ENCODE measurements at places on chromosomes 7 and 10. TPM values are rescaled to one million over a fixed set of nuclear protein-coding genes. Genes with fewer than 3 reads are reported as not detected.

The HOXA2 gene
- not detected for total RNA-seq

The LIPK gene
- total RNA-seq = not detected

The RNF32 gene
- not detected for total RNA-seq

The MUC12 gene
- total RNA-seq = 0.69 TPM

The CYP3A5 gene
- under 0.01 TPM for total RNA-seq

The TSPAN12 gene
- 0.46 TPM for total RNA-seq

The EGR2 gene
- total RNA-seq = 0.34 TPM

The CTAGE15 gene
- not detected for total RNA-seq

The ITPRID1 gene
- total RNA-seq = not detected

The MMRN2 gene
- not detected for total RNA-seq

The PURB gene
- 16.9 TPM for total RNA-seq

The GSTO2 gene
- total RNA-seq = 3.1 TPM

The SYT15 gene
- under 0.01 TPM for total RNA-seq

The MRLN gene
- total RNA-seq = not detected

The GNGT1 gene
- total RNA-seq = not detected

The HOXA13 gene
- total RNA-seq = under 0.01 TPM

The RPEL1 gene
- under 0.01 TPM for total RNA-seq

The CRHR2 gene
- total RNA-seq = not detected

The MEOX2 gene
- total RNA-seq = not detected

All from melanocyte of skin (primary cell).